NCI-H2107 (cell line): ENCODE measurements at places on chromosomes 7 and 10.

- DNase-seq = no peak
Observed at GRCh38 chr7:132182992-132183391, 393.3 kb downstream of the PLXNA4 start.

GRCh38 chr10:121804460-121804859 is 123.4 kb downstream of the ATE1 start:
- no peak for DNase-seq

DNA sequence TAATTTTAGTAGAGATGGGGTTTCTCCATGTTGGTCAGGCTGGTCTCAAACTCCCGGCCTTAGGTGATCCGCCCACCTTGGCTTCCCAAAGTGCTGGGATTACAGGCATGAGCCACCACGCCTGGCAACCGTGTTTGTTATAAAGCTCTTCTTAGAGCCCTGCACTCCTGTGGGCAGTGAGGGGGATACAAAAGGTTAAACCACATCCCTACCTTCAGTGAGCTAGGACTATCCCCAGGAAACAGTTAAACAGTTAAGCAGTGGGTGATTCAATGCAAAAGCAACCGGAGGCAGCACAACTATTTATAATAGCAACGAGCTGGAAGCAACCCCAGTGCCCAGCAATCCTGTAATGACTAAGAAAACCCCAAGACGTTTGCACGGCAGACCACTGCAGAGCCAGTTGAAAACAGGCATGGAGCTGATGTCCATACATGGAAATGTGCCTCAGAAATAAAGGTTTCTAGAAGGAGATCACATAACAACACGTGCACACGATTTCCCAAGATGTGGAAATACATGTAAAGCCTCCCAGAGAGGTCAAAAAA is 107.2 kb upstream of the LYZL2 start:
- no peak for DNase-seq

DNA sequence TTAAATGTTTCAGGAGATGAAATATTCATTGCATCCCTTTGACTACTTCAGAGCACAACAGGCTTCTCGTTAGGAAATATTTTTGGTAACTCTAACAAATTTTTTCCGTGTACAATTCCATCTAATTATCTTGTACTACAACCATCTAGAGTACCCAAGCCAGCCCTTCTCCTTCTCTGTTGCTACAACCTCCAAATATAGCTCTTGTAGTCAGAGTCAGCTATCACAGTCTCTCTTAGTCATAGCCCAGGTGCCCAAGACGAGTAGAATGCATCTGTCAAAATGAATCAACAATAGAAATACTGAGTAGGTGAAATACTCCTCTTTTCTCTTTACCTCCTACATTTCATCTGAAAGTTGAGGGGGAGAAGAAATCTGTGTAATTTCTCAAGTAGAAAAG is 74.0 kb downstream of the INHBA start:
- DNase-seq = no peak

- no peak for DNase-seq
Observed at GRCh38 chr7:96481796-96482195, 159.9 kb upstream of the SLC25A13 start.

GRCh38 chr7:50466815-50467585 is 16.9 kb upstream of the FIGNL1 start:
- DNase-seq = no peak

GRCh38 chr7:134364619-134365037 is 47.9 kb upstream of the SLC35B4 start:
- DNase-seq = no peak

GRCh38 chr10:117720931-117721835 is 178.6 kb downstream of the EMX2 start:
- DNase-seq = no peak

DNA sequence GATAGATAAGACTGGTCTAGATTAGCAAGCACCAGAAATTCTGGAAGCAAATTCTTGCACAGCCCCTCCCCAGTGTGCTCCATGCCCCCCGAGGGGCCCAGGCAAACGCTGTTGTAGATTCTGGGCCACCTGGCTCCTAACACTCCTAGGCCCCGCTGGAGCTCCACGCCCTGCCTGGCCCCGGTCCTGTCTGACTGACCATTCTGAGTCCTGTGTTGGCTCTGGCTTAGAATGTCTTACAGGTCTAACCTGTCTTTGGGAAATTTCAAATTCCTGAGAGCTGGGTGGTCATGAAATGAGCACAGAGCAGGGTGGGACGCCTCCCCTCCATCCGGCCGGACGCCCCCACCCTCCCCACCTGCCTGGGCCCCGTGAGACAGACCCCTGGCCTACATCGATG is 12.6 kb upstream of the OPALIN start:
- no peak for DNase-seq

- no peak for DNase-seq
Observed at GRCh38 chr7:37541810-37542443, 93.3 kb upstream of the ELMO1 start.

- no peak for DNase-seq
Observed at GRCh38 chr10:46520941-46521340, 35.5 kb downstream of the GPRIN2 start.

GRCh38 chr7:134936893-134937510 is 49.3 kb upstream of the AGBL3 start:
- no peak for DNase-seq

GRCh38 chr7:47968847-47969774 is 10.3 kb downstream of the HUS1 start:
- peak; percentile 48 for DNase-seq

- DNase-seq = no peak
Observed at GRCh38 chr7:98875501-98875900, 2.8 kb upstream of the TRRAP start.

- peak; percentile 15 for DNase-seq
Observed at GRCh38 chr10:101903827-101904550, 60.4 kb upstream of the KCNIP2 start.

- no peak for DNase-seq
Observed at GRCh38 chr7:45696476-45696875, 122.3 kb downstream of the ADCY1 start.

DNA sequence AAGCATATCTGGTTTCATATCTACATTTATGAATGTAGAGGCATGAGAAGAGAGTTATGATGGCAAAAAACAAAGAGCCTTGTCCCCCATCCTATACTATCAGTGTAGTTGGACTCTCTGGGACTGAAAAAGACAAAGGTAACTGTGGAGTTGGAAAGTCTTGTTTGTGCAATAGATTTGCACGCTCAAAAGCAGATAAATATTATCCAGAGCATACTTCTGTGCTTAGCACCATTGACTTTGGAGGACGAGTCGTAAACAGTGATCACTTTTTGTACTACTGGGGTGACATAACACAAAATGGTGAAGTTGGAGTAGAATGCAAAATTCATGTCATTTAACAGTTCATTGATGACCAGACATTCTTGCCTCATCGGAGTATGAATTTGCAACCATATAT is 85.2 kb upstream of the EGFR start:
- no peak for DNase-seq

DNA sequence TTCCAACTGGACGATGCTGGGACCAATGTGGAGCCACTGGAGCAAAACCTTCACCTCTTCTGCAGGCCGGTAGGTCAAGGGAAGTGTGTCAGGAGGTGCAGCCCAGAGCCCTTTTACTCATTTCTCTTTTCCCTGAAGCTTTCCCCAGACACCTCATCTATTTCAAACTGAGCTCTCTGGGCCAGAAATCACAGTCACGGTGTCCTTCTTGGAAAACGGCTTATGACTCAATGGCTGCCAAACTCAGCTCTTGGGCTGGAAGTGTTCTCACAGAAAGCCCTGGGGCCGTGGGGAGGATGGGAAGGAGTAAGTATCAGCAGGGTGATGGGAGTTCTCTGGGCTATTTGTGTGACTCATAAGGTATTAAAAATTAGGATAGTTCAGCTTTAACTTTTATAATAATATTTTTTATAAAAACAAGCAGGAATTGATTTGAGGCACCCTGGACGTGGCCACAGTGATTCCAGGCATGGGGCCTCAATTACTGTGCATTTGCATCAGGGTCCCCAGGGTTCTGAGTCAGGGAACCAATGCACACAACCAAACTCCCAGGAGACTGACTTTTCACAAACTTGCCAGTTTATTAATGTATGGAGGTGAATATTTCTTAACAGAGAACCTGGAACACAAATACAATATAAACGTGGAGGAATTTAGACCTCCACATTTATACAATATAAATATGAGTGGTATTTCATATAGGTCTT is 187.4 kb upstream of the TMEM72 start:
- DNase-seq = no peak

DNA sequence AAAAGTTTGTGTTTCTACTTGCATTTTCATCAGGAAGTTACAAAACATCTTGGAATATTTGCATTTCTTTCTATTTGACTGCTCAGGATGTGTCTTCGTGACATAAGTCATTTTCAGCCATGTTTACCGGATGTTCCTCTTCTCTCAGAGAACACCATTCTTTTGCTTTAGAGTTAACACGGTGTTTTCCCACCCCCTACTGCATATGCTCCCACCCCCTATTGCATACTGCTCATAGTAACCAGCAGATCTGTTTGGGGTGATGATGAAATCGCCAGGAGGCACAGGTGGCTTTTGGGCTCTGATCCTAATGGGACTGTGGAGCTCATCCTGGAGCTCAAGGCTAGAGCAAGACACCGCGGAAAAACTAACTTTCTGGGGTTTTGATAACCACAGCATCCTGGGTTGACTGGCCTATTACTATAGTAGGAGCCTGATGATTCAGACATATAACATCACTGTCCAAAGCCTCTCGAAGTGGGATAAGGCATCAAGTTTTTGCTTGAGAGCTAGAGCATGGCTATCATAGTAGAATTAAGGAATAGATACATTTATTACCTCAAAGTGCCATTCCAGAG is 65.1 kb upstream of the BET1 start:
- no peak for DNase-seq

- no peak for DNase-seq
Observed at GRCh38 chr10:87660484-87661133, 931 bp downstream of the PAPSS2 start.

- no peak for DNase-seq
Observed at GRCh38 chr7:154532771-154533170, 470.2 kb downstream of the PAXIP1 start.

GRCh38 chr10:33315891-33316290 is 18.6 kb downstream of the NRP1 start:
- no peak for DNase-seq

GRCh38 chr10:75487755-75488125 is 56.3 kb downstream of the LRMDA start:
- DNase-seq = no peak

GRCh38 chr10:49585387-49585786 is 24.7 kb upstream of the SLC18A3 start:
- DNase-seq = no peak

GRCh38 chr10:16960551-16960950 is 143.3 kb upstream of the RSU1 start:
- DNase-seq = no peak

DNA sequence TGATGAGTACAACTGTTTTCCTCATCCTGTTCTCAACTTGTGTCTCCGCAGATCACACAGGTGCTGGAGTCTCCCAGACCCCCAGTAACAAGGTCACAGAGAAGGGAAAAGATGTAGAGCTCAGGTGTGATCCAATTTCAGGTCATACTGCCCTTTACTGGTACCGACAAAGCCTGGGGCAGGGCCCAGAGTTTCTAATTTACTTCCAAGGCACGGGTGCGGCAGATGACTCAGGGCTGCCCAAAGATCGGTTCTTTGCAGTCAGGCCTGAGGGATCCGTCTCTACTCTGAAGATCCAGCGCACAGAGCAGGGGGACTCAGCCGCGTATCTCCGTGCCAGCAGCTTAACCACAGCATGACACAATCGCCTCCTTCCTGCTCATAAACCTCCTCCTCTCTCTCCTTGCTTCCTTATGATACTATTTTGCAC is 126.7 kb upstream of the PRSS58 start:
- DNase-seq = no peak

DNA sequence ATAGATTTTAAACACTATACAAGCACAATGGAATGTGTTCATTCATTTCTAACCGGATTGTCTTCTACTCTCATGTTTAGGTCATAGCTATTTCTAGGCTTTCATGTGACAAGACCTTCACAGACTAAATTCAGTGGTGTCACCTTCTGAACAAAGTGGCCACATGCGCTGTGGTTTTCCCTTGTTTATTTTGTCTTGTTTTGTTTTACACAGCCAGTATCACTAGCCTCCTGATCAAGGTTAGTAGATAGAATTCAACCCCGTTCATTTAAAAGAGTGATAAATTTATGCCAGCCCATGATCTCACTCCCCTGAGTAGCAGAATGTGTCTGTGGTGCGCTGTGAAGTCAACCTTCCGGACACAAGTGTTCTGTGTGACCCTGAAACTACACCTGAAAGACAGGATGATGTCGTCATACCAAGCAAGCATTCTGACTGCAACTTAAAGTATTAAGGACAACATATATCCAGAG is 209.1 kb downstream of the CREB5 start:
- DNase-seq = no peak

- DNase-seq = peak; percentile 8
Observed at GRCh38 chr7:99928994-99929729, at the start of gene GJC3. TSS of gene GJC3 (minus strand) at chr7:99929620. CDS start at chr7:99929620, 0 bp downstream.

- DNase-seq = no peak
Observed at GRCh38 chr7:29146888-29147609, 712 bp upstream of the CPVL start.

- DNase-seq = no peak
Observed at GRCh38 chr7:6576024-6576866, 1.0 kb upstream of the ZDHHC4 start.

- DNase-seq = no peak
Observed at GRCh38 chr10:80480852-80481251, 26.7 kb downstream of the TSPAN14 start.

- DNase-seq = peak; percentile 10
Observed at GRCh38 chr10:77715088-77715487, 77.5 kb upstream of the KCNMA1 start.

GRCh38 chr10:25176421-25176968 is 1.7 kb downstream of the GPR158 start:
- DNase-seq = no peak

GRCh38 chr7:152313831-152314604 is 121.8 kb downstream of the KMT2C start:
- DNase-seq = peak; percentile 84

DNA sequence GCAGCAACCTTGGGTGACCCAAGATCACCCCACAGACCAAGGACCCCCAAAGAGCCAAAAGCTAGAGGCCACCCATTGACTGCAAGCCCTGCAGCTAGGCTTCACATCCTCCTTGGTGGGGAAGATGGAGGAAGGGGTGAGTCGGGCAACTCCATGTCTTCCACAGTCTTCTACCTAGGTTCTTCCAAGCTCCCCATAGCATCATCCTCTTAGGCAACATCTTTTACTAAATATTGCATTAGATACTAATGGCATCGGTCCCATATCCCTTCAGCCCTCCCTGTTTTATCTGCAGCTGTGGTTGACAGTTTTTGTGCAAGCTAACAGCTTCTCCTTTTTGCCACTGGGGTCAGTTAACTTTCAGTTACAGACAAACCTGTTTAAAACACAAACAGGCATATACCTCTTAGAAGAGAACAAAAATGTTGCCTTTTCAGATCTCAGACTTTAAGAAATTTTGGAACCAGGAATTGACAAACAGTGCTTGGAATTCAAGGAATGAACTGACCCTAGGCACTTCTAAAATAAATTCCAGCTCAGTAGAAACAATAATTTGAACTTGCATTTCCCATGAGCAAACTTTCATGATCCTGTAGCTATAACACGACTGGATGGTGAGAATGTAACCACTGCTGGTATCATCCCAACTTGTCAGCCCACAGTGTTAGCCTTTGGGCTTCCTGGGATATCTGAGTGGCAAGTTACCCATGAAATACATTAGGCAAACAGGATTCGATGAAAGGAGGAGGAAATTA is 33.9 kb upstream of the MSMB start:
- no peak for DNase-seq

- DNase-seq = no peak
Observed at GRCh38 chr10:97338041-97338440, 3.5 kb upstream of the FRAT2 start.
